ENCODE measurements at places on chromosomes 3 and 15.

DNA sequence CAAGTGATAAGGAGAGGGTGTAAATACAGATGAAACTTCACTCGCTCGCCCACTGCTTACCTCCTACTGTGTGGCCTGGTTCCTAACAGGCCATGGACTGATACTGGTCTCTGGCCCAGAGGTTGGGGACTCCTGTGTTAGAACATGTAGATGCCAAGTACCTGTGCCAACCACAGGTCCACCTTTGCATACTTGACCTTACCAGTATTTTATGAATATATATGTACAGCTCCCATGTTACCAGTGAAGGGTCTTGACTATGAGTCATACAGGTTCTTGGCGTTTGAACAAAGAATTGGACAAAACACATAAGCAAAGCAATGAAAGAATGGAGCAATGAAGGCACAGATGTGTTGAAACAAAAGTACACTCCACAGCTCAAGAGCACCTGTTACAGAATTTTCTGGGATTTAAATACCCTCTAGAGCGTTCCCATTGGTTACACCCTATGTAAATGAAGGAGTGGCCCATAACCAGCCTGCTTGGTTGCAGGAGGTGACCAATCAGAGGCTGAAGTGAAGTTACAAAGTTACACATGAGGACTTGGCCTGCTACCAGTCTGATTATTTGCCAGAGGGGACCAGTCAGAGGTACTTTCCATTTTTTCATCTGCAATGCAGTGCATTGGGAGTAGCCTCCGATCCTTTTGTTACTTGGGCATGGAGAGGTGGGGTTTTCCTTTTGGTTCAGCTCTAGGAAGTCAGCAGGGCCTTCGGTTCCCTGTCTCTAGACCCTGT is 1.7 kb upstream of the GFM1 start:
- no peak for DNase-seq

GRCh38 chr15:24150542-24150941 is 463.4 kb upstream of the NDN start:
- DNase-seq: no peak

GRCh38 chr15:66232267-66232625 is 21.3 kb downstream of the MEGF11 start:
- DNase-seq: no peak

GRCh38 chr3:152357587-152357986 is 88.9 kb downstream of the MBNL1 start:
- no peak for DNase-seq

DNA sequence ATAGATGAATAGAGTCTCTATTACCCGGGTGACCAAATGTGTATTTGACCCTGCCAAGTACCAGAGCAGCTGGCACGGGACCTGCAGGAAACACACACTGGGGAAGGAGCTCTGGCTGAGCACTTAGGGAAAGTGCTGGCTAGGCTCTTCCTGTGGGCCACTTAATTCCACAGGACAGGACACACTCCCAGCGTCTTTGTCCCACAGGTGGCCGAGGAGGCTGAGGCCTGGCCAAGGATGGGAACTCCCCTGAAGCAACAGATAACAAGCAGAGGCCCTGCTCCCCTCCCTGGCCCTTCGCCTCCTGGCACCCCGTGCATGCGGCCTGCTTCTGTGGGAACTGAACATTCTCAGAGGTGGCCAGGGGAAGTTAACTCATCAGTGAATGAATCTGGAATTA is 180.8 kb downstream of the ATP10A start:
- no peak for DNase-seq

GRCh38 chr3:17546500-17547255 is 195.8 kb downstream of the TBC1D5 start:
- no peak for DNase-seq

GRCh38 chr15:88835646-88836045 is 32.4 kb downstream of the ACAN start:
- no peak for DNase-seq

All from CD4-positive, alpha-beta T cell treated with Interleukin-1 beta for 1 hour (primary cell).